ENCODE measurements at places on chromosomes 2 and 18.

- peak; percentile 81 for DNase-seq
Measured at GRCh38 chr2:160970052-160970965, 189.9 kb upstream of the TANK start.

GRCh38 chr2:101679037-101679726 lies 18.3 kb upstream of the MAP4K4 start:
- no peak for DNase-seq

DNA sequence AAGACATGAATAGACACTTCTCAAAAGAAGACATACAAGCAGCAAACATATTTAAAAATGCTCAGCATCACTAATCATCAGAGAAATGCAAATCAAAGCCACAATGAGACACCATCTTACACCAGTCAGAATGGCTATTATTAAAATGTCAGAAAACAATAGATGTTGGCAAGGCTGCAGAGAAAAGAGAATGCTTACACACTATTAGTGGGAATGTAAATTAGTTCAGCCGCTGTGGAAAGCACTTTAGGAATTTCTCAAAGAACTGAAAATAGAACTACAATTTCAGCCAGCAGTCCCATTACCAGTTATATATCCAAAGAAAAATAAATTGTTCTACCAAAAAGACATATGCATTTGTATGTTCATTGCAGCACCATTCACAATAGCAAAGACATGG lies 61.7 kb downstream of the STRADB start:
- no peak for DNase-seq

DNA sequence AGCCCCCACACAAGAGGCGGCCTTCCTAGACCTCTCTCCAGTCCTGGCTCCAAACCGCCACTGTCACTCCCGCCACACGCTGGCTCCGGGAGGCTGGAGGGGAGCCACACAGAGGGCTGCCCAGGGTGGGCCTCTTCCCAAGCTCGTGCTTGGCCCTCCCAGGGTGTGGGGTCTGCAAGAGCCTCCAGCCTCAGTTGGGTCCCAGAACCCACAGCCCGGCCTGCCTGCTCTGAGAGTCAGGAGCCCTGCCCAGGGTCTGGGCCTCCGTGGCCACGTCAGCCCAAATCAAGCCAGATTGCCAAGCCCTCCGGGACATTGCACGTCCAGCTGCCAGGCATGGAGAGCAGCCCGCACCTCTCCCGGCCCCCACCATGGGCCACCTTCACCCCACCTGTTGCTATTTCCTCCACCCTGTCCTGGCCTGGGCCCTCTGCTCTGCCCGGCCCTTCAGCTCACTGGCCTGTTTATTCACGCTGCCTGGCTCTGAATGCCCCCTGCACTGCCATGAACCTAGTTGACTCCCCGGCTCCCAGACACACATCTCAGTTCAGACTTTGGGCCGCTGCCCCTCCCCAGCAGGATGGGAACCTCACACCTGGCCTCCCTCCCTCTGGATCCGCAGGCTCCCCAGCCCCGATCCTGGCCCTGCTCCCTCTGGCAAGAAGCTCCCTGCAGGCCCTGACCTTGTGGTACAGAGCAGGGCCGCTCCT lies 61.0 kb downstream of the BIN1 start:
- no peak for DNase-seq

GRCh38 chr2:145043399-145043834 lies 523.5 kb upstream of the ZEB2 start:
- no peak for DNase-seq

GRCh38 chr18:68564961-68565360 lies 149.9 kb downstream of the TMX3 start:
- no peak for DNase-seq

DNA sequence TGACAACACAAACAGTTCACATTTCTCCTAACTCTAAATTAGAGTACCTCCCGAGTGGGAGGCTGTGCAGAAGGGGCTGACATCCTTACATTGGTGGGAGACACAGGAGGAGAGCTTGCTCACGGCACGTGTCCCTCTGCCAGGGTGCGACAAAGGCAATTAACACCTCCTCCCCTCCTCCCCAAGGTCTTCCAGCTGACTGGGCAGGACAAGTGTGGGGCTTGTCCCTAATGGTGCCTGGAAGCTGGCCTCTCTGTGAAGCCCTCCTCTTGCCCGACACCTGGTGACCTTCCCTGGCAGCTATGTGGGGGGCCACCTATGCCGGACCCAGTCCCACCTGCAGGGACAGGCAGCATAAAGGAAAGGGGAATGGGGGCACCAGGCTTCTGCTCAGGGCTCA lies 57.0 kb downstream of the FAM168B start:
- DNase-seq = no peak

DNA sequence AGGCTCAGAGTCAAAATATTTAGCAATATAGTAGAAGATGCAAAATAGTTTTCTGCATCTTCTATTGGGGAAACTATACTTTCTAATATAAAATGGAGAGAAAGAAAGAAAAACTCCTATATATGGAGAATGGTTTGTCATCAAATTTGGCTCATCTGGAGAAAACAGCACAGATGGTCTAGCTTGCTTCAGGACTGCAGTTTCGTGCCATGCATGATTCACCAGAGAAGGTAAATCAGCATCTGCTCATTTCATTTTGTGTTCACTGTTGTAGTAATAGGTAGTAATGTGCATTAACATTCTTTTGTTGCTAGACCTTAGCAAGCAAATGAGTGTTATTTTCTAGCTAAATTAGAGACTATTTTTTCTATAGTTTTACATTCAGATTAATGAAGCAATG lies 179.0 kb downstream of the ASXL3 start:
- DNase-seq = no peak

GRCh38 chr2:107742460-107743027 lies 84.1 kb upstream of the RGPD4 start:
- DNase-seq = no peak

- no peak for DNase-seq
Measured at GRCh38 chr2:221400411-221400810, 171.7 kb downstream of the EPHA4 start.

DNA sequence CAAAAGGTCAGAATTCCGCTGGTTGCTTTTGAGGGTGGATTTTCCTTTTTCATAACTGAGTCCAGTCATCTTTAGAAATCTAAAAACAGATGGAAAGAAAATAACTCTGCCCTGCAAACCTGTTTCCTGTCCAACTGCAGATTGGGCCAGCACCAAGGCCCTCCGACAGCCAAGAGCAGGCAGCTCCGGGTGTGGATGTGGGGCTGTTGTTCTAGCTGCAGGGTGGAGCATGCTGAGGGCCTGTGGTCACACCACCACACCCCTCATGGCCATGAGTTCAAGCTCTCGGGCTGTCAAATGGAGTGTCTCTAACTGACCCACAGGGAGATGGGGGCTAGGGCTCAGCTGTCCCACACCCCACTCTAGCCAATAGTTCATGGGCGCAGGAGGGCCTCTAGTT lies 69.3 kb upstream of the BZW1 start:
- DNase-seq = no peak

DNA sequence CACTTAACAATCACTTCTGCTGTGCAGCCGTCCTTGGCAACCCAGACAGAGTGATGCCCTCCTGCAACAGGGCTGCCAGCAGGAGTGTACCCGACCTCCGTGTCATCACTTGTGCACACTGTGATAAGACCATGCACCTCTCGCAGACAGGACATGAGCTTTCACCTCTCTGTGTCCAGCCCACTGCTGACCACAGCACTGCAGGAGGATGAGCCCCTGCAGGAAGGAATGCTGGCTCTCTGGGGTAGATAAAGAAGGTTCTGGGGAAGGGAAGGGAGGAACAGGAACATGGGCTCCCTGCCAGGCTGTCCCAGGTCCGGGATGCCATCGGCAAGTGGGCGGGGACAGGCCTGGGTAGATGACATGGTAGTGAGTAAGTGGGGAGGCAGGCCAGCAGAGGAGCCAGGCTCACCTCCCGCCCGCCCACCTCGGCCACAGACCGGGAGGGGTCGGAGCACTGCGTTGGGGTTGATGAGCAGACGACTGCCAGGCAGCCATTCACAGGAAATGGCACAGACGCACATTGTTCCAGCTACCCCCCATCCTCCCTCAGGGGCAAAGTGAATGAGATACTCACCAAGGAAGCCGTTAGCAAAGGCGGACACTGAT lies 18.6 kb upstream of the COL6A3 start:
- DNase-seq = peak; percentile 77

- DNase-seq = no peak
Measured at GRCh38 chr2:173830170-173830569, 135.0 kb downstream of the SP3 start.

GRCh38 chr2:236678307-236678975 lies 108.8 kb downstream of the ACKR3 start:
- no peak for DNase-seq

DNA sequence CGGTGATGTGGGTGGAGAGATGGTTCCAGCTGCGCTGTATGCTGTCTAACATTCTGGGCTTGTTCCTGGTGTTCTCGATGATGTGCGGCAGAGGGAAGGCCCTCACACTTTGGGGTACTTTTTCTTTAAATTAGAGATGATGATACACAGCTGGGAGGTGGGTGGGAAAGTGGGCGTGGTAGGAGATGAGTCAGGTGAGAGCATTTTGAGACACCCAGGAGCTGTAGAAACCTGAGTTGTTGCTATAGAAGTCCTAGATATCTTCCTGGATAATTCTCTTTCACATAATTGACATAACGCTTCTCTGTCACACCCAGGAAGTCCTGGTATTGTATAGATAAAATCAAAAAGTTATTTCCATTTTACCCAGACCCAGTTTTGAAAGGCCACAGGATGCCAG lies 103.8 kb upstream of the ALKAL2 start:
- peak; percentile 23 for DNase-seq

DNA sequence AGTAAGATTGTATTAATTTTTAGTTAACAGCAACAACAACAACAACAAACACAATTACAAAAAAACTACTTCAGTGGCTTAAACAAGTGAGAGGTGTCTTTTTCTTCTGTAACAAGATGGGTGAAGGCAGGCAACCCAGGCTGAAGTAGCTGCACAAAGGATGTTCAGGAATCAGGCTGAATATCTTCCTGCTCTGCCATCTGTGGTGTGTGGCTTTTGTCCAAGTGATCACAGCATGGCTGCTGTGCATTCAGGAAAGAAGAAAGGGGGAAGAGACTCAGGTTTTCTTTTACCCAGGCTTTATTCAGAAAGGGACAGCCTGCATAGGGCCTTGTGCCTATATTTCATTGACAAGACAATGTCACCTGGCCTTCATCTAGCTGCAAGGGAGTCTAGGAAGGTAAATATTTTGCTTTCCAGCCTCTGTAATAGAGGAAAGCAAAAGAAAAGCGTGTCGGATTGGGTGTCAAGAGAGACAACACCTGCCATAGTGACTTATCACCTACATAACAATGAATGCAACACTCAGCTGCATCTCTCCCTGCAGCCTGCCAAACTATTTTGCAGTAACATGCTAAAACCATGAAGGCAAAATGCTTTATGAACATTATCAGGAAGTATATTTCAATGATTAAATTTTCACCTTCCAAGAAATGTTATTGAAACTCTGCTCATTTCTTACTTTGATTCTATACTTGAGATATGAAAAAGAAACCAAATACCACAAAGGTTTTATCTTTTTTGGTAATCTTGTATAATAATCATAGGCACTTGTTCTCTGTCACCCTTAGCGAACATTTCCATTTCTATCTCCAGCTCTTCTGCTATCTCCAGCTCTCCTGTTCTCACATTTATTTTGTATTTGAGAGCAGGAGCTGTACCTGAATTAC lies 14.6 kb downstream of the G6PC2 start:
- no peak for DNase-seq

DNA sequence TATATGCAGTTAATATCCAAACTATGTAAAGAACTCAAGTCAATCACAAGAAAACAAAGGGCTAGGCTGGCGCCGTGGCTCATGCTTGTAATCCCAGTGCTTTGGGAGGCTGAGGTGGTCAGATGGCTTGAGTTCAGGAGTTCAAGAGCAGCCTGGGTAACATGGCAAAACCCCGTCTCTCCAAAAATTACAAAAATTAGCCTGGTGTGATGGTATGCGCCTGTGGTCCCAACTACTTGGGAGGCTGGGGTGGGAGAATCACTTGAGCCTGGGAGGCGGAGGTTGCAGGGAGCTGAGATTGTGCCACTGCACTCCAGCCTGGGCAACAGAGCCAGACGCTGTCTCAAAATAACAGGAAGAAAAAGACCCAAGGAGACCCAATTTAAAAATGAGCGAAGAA lies 91.9 kb upstream of the ALKAL2 start:
- no peak for DNase-seq

DNA sequence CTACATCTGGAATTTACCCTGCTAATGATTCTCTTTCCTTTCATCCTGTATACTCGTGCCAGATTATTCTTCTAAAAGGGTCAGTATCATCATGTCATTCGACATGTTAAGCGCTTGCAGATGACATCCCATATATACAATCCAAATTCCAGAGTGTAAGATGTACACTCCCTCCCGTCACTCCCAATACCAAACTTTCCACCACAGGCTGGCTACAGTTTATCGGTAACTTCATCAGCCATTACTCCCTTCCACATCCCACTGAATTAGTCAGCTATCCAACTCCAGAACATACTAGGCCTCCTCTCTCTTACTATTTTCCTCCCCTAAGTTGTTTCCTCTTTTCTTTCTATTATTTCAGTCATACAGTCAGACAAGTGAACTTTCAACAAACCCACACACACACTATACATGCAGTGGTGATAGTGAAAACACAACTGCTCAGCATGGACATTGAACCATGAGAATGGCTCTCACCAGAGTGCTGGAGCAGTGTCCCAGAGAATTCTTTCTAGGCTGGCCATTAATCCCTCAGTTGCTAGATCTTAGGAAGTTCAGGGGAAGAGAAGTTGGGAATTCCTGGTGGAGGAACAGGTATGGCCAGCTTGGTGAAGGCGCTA lies 10.6 kb upstream of the NMI start:
- DNase-seq = no peak

DNA sequence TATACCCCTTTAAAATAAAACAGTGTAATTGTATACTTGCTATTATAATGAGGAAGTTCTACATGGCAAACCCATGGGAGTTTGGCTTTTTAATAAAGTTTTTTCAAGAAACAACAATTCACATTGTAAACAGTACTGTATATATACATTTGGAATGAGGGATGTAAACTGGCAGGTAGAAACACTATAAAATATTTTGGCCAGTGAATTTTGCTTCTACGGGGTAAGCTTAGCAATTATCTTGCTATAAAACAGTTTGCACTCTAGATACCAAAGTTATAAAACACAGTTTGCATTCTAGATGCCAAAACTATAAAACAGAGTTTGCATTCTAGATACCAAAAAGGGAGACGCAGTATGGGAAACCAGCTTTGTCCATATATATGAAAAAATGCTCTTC lies 16.6 kb downstream of the THUMPD2 start:
- DNase-seq = no peak

All from SW480 (cell line).